ENCODE measurements at places on chromosomes 6 and 20. TPM values are rescaled to one million over a fixed set of nuclear protein-coding genes. Genes with fewer than 3 reads are reported as not detected.

Gene IL17F
- total RNA-seq: 12.3 TPM

Gene MEA1
- 53.7 TPM for total RNA-seq

Gene HAO1
- total RNA-seq: not detected

Gene TULP1
- total RNA-seq: not detected

Gene OPRM1
- not detected for total RNA-seq

Gene MAPK13
- 50.7 TPM for total RNA-seq

Gene SALL4
- not detected for total RNA-seq

Gene TLDC2
- not detected for total RNA-seq

Gene CCN2
- not detected for total RNA-seq

Gene PSMB8
- total RNA-seq: 301 TPM

Gene CRISP2
- not detected for total RNA-seq

- DNase-seq: no peak
Observed at GRCh38 chr6:100344761-100345160, 120.0 kb downstream of the SIM1 start.

DNA sequence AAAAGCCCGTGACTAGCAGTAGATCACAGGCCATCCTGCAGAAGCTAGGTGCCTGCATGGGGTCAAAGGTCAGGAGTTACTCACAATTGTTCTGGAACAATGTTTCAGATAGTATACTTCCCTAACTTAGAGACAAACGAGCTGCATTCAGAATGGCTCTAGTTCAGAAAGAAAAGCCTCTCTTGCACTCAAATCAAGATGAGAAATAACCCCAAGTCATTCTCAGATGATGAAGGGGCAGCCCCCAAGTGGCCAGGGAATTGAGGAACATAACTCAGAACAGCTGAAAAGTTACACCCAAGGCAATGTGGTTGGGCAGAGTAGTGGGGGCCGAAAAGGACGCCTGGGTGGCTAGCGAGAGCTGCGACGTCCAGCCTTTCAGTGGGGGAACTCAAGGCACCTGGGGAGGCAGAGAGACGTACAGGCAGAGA lies 27.8 kb downstream of the FYN start:
- no peak for DNase-seq

- no peak for DNase-seq
Observed at GRCh38 chr20:57476641-57477461, 48.1 kb downstream of the CTCFL start.

DNA sequence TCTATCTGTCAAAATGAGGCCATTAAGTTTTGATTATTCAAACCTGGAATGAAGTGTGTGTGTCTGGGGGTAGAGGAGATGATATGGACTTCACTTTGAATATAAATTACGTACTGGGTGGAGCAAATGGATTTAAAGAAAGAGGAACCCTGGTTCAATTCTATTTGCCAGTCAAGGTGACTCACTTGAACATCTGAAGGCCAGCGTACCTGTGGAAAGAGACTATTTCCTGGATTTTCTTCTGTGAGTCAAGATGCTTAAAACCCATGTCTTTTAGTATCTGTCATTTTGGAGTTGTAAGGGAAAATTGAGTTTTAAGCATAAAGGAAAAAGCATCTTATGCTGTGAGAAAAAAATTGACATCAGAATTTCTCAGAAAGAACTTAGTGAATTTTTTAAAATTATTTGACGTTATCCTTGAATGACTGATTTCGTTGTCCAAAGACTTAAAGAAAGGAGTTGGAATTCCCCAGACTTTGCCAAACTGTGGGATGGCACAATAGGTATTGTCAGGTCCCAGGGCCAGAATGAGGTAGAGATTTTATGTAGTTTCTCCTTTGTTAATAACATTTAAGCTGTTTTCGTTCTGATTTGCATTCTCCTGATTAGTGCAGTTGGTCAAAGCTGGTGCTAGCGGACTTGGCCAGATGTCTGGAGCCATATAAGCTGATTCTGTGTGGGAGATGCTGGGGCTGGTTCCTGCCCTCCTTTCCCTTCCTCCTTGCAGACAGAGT lies 2.4 kb upstream of the PPP1R14C start:
- no peak for DNase-seq

- no peak for DNase-seq
Observed at GRCh38 chr6:141403827-141404226, 728.9 kb upstream of the GJE1 start.

DNA sequence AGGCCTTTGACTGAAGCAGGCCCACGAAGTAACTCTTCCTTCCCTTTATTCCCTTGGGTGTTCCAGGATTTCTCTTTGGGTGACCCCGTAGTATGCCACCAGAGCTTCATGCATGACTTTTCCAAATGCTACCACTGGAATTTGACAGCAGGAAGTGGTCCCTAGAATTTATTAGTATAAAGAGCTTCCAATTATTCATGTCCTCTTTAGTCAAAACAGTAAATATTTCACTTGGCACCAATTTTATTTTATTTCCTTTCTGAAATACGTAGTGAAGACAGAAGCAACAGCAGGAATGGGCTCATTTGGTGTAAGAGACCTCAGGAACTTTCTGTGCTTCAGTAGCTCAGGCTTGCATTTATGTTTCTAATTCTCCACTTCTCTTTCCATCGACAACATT lies 151.3 kb downstream of the LCA5 start:
- DNase-seq: no peak

DNA sequence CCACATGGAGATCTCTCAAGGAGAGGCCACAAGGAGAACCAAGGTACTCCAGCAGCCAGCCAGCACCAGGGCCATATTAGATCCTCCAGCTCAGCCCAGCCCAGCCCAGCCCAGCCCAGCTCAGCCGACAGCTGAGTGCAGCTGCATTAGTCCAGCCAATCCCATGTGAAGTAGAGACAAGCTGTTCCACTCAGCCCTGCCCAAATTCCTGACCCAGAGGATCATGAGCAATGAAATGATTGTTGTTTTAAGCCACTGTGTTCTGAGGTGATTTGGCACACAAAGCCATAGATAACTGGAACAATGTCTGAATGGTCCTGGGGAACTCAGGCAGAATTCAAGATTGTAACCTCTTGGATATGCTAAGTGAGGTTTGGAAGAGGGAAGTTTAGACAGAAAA lies 59.5 kb upstream of the BMP2 start:
- DNase-seq: no peak

- DNase-seq: no peak
Observed at GRCh38 chr6:10847684-10848083, 9.3 kb upstream of the MAK start.

DNA sequence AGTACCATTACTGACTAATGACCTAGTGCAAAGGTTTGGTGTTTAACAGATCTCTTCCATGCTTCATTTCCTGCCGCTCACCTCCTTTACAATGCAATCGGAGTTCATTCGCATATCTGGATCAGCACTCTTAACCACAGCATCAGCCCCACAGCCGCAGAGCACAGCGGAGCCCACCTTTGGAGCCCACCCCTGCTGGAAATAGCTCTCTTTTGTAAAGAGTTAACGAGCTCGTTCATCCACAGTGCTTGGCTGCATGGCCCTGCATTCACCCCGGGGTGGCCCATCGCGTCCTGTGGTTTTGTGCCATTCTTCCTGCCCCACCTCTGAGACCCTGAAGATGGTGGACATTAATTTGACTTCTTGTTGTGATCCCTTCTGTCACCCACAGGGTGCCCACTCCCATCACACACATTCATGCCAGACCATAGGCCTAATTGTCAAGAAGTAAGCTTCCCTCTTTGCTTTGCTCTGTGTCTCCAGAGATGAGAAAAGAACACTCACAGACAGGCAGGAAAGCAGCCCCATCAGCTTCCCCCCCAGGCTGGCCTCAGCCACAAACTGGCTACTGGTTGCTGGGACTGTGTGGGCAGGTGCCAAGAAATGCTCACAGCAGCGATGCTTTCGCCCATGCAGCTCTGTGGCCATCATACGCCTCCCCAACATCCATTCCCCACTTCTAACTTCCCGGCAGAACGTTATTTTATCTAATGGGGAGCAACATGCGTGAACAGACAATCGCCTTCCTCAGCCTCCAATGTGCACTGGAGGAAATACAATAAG lies 167.0 kb downstream of the LRFN2 start:
- DNase-seq: no peak

- no peak for DNase-seq
Observed at GRCh38 chr6:44850312-44850711, 462.8 kb downstream of the CDC5L start.

- no peak for DNase-seq
Observed at GRCh38 chr6:5866547-5867051, 140.1 kb downstream of the NRN1 start.

GRCh38 chr6:96301023-96301422 lies 220.6 kb upstream of the UFL1 start:
- DNase-seq: no peak

DNA sequence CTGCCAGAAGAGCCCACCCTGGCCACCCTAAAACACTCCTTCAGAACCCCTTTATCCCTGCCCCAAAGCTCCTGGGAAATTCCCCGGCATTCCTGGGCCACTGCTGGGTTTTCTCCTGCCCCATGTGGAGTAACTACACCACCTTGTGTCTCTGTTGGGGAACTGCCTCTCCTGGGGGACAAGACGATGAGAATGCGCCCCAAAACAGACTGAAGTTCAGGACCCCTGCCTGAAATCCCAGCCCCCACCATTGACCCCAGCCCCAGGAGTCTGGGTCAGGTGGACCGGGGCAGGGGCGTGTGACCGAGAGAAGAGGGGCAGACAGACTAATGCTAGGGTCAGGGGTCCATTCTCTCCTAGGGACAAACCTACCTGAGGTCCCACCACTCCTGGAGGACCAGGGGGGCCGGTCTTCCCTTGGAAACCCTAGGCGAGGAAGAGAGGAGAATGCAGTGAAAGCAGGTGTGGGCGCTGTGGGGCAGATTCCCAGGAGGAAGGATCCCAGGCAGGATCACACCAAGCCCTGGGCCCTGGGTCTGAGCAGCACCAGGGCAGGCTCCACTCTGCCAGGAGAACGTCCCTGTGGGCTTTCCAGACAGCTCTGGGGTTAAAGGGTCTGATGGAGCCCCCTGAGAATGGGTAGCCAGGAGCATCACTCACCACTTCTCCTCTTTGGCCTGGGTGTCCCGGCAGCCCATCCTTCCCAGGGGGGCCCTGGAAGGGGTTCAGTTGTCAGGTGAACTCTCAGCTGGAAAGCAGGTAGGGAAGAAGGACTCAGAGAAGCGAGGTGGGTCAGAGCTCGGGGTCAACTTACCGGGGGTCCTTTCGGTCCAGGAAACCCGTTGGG lies 19.4 kb downstream of the COL11A2 start:
- no peak for DNase-seq

DNA sequence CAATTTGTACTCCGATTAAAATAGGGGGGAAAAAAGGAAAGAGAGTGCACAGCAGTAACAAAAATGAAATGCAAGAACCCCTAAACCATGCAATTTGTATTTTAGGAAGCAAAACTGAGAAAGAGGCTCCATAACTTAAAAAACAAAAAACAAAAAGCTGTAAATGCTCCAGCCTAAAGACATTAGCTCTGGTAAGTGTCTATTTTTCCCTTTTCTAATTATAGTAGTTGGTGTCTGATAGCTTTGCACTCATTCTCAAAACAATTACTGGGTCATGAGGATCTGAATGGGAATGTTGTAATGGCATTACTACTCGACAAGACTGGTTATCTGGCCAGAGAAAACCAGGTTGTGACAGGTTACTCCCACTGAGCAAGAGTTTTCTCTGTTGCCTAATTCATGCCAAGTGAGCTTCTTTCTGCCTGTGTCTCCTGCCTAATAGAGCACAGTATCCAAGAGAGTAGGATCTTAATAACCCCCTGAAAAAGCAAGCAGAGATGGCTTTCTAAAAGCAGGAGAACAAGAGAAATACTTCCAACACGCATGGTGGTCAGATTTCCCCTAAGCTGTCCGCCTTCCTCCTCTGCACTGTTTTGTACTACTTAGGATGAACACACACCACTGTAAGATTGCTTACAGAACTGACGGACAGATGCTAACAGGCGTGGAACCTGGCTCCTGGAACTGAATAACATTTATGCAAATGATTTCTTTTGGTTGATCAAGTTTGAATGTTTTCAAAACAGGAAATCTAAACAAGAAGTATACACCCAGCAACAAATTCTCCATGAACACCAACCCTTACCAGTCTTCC lies 86.4 kb downstream of the FKBP5 start:
- no peak for DNase-seq

DNA sequence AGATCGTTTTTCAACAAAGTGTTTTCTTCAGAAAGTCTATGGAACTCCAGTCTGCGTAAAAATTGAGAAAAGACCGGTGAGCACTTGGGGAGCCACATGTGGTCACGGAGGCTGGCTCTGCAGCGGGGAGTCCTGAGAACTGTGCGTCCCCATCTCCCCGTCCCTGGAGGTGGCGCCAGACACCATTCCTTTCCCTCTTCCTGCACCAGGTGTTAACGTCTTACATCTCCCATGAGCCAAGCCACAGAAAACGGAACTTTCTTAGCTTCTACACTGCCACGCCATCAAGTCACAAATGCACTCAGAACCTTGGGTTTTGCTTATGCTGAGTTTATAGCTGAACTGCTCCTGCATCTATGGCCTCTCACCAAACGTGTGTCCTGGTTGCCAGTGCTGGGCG lies 62.6 kb downstream of the GINS1 start:
- DNase-seq: peak; percentile 46

DNA sequence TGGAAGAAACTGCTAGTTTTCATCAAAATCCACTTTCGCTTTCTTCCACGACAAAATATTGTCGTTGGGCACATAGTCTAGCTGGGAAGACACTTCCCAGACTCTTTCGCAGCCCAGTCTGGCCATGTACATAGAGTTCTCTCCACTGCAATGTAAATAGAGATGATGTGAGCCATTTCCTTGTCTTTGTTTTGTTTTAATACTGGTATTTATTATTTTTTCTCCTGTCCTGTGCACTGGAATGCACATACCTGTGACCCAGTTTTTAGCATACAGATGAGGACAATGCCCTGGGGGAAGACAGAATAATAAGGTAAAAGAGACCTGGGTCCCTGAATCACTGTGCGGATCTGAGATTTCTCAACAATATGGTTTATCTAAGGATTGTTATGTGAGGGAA lies 149.5 kb upstream of the BMP5 start:
- no peak for DNase-seq

GRCh38 chr20:22684072-22684762 lies 99.8 kb upstream of the FOXA2 start:
- peak; percentile 29 for DNase-seq

- no peak for DNase-seq
Observed at GRCh38 chr6:166567107-166567506, 19.4 kb downstream of the RAMACL start.

GRCh38 chr6:143536866-143537691 lies 25.6 kb upstream of the FUCA2 start:
- DNase-seq: peak; percentile 72

GRCh38 chr6:33093855-33094254 lies 18.1 kb downstream of the HLA-DPB1 start:
- DNase-seq: no peak

DNA sequence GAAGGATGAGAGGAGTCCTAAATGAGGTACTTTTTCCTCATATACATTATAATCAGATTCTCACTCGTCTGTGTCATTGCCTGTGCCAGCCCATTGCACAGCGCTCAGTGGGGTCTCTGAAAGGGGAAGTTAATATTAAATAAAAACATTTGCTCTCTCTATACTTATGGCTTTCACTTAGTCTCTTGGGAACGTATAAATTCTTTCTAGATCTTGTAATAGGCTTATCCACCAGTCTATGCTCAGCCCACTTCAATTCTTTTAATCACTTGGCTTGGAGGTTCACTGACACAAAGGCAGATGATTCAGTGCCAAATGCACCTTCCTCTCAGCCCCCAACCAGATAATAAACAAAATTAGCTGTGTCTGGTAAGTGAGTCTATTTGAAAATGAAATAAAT lies 164.3 kb upstream of the OGFRL1 start:
- DNase-seq: no peak

GRCh38 chr6:127219869-127220268 lies 46.8 kb upstream of the RNF146 start:
- no peak for DNase-seq
